ENCODE measurements at places on chromosomes 16 and 17. TPM values are rescaled to one million over a fixed set of nuclear protein-coding genes. Genes with fewer than 3 reads are reported as not detected.
A peak's percentile ranks its signal among the peaks of the same experiment; 100 is the strongest.

Gene CISD3
- total RNA-seq: 11.3 TPM

Gene ACSM2A
- total RNA-seq: not detected

Gene C16orf78
- total RNA-seq: not detected

Gene GGT6
- not detected for total RNA-seq

Gene SNTB2
- total RNA-seq: 19.3 TPM

Gene OMG
- 0.39 TPM for total RNA-seq

- no peaks in the 10 kb centered on the region for H3K36me3 ChIP-seq
- H3K27me3 ChIP-seq: no peaks in the 10 kb centered on the region
- no peak for DNase-seq
- H3K27ac ChIP-seq: no peak overlapping the region
- H3K4me1 ChIP-seq: peaks cover 17% of the 10 kb centered on the region
Measured at GRCh38 chr16:68422396-68422960, 25.8 kb downstream of the SMPD3 start.

- peaks cover 14% of the 10 kb centered on the region for H3K27me3 ChIP-seq
- H3K4me3 ChIP-seq: no peak overlapping the region
- H3K36me3 ChIP-seq: no peaks in the 10 kb centered on the region
Measured at GRCh38 chr17:57723427-57724025, 21.6 kb downstream of the CCDC182 start.

GRCh38 chr17:81831957-81832607 is 1.0 kb downstream of the MCRIP1 start:
- no peaks in the 10 kb centered on the region for H3K27me3 ChIP-seq
- peaks cover 20% of the 10 kb centered on the region for H3K4me1 ChIP-seq
- H3K27ac ChIP-seq: peak overlapping the region; percentile 62

DNA sequence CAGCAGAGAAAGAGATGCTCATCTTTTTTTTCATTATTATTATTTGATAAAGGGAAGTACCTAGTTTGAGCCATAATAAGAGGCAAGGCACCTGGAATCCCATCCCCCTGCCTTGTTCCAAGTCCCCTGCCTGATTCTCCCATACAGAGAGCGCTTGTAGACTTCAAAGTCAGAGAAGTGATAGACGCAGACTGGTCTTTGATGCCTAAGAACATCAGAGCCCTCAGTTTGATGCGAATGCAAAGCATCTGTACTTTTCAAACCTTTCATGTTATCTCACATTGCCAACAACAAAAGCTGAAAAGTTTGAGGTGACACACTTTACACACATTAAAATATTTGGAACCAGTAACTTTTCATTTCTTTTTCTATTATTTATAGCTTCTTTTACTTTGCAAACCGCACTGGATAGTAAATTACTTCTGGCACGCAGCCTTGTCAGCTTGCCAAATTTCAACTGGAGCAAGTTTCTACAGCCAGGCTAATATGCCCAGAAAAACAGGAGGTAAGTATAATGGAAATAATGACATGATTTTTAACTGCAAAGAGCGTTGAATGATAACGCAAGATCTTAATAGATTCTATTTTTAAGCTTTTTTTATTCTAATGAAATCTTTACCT is 5.9 kb upstream of the UTP6 start:
- DNase-seq: no peak
- no peaks in the 10 kb centered on the region for H3K4me1 ChIP-seq
- H3K36me3 ChIP-seq: no peaks in the 10 kb centered on the region
- H3K4me3 ChIP-seq: no peak overlapping the region
- H3K27me3 ChIP-seq: peaks cover 6% of the 10 kb centered on the region
- no peak overlapping the region for H3K27ac ChIP-seq

- H3K4me3 ChIP-seq: no peak overlapping the region
- H3K36me3 ChIP-seq: no peaks in the 10 kb centered on the region
- H3K4me1 ChIP-seq: no peaks in the 10 kb centered on the region
- no peak overlapping the region for H3K27ac ChIP-seq
- DNase-seq: no peak
- no peaks in the 10 kb centered on the region for H3K27me3 ChIP-seq
Measured at GRCh38 chr17:13756763-13757162, 155.0 kb upstream of the HS3ST3A1 start.
